ENCODE measurements at places on chromosomes 3 and 15.

GRCh38 chr3:112774293-112774926 lies 72.3 kb downstream of the CD200R1L start:
- no peak for DNase-seq

GRCh38 chr3:9914559-9915253 lies 2.2 kb upstream of the IL17RC start:
- DNase-seq: no peak

- DNase-seq: no peak
Measured at GRCh38 chr15:93171476-93171875, 82.5 kb upstream of the RGMA start.

DNA sequence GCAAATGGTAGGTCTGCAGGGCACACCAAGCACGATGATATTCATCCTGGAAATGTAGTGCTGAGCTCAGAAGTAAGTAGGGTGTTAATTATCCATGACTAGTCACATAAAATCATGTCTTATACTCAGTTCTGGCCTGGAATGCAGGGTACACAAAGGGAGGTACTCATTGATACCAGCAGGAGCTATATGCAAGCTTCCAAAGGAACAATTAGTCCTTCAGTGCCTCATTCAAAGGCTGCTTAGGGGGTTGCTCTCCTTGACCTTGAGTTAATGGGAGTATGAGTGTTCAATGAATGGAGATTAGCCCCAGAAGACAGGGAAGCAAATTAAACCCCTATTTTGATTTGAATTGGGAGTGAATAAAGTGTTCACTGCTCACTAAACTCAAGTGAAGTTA lies 38.3 kb downstream of the CNTN6 start:
- no peak for DNase-seq

DNA sequence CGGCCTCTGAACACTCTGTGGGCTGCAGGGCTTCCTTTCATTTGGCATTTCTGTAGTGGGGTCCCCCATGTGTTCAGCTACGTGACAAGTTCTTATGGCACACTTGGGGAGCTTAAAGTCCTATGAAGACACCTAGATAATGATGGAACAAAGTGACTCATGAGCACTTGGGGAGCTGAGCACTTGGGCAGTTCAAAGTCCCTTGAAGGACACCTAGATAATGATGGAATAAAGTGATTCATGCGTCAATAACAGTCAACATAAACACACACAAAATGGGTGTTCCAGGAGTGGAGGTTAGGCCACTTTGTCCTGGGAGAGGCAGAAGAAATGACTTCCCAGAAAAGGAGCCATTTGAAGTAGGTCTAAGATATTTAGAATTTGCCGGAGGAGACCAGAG lies 66.6 kb downstream of the LDHAL6B start:
- DNase-seq: no peak

DNA sequence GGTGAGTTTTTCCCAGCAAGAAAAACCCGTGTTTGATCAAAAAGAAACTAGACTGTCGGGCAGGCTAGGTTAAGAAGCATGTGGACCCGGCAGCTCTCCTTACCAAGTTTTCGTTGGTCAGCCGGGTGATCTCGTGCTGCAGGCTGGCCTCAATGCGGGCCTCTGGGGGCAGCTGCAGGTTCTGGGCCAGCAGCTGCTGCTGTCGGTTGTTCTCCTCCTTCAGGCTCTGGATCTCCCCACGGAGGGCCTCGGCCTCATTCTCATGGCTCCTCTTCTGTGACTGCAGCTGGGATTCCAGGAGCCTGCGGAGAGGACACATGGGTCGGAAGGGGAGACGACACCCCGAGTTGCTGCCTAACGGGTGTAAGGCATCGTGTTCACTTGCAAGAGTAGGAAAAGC lies 44.5 kb upstream of the MYO5C start:
- no peak for DNase-seq

- no peak for DNase-seq
Measured at GRCh38 chr3:34780973-34781372, 858.4 kb upstream of the ARPP21 start.

GRCh38 chr3:175502155-175502554 lies 643.0 kb downstream of the NAALADL2 start:
- no peak for DNase-seq

GRCh38 chr3:71776538-71776937 lies 8.4 kb downstream of the PROK2 start:
- no peak for DNase-seq

- no peak for DNase-seq
Measured at GRCh38 chr3:73733746-73734145, 109.0 kb upstream of the PDZRN3 start.

DNA sequence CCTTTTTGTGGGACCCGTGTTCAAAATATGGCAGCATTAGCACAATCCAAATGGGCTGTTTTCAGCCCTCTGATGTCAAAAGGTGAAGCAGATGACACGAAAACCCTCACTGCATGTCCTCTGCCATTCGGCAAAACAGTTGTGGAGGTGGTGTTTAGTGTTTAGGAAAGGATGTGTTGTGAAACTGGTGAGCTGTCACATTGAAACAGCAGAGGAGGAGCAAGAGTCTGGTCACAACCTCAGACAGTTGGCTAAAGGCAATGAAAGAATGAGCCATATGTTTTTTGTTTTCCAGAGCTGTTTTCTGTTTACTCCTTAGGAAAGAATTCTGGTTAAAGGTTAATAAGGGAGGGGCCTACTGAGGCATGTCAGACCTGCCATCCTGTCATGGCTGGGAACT lies 140.7 kb downstream of the VPS8 start:
- DNase-seq: no peak

GRCh38 chr3:21502656-21503055 lies 248.4 kb downstream of the ZNF385D start:
- DNase-seq: no peak

DNA sequence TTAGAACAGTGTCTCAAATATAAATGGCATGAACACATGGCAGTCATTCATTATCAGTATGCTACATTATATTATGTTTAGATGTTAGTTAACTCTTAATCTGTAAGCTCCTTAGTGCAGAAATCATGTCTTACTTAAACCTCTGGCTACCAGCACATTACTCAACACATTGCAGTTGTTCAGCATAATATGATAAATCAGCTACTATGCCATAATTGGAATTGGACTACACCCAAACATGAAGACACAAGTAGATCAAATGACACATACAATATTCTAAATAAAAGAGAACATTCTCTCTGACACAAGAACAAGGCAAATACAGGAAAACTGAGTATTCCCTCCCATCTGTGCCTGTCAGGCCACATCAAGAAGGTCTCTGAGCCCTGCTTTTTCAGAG lies 116.1 kb downstream of the PCCB start:
- no peak for DNase-seq

- no peak for DNase-seq
Measured at GRCh38 chr15:39340903-39341645, 239.8 kb upstream of the THBS1 start.

- DNase-seq: peak; percentile 11
Measured at GRCh38 chr15:92468991-92469390, 75.3 kb downstream of the ST8SIA2 start.

DNA sequence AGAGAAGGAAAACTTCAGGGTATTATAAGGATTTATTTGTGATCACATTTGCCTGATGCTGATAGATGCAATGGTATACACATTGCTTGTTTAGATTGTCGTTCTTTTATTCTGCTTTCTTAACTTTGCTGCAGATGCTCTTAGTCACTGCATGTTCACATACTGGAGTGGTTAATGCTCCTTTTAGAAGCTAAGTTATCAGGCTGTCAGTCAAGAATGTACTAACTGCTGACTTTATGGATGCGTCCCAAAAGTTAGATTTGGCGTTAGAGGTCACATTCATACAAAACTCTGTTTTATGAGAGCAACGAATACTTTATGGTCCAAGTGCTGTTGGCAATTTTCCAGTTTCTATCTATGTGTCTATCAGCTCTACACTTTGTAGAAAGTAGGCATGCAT lies 160.7 kb downstream of the BBX start:
- no peak for DNase-seq

DNA sequence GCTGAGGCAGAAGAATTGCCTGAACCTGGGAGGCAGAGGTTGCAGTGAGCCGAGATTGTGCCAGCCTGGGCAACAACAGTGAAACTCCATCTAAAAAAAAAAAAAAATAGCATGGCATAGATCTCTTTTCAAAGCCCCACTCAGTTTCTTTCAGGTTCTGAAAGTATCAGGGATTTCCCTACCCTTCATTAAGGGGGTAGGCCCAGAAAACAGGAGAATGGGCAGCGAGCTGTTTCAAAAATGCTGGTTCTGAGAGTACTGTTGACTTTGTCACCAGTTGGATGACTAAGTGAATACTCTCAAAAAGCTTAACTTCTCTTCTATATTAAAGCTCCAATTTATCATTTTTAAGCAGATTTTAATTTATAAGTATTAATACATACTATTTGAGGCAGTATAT lies 72.8 kb downstream of the ARHGAP31 start:
- DNase-seq: no peak

GRCh38 chr15:50106457-50106856 lies 12.6 kb downstream of the ATP8B4 start:
- no peak for DNase-seq

DNA sequence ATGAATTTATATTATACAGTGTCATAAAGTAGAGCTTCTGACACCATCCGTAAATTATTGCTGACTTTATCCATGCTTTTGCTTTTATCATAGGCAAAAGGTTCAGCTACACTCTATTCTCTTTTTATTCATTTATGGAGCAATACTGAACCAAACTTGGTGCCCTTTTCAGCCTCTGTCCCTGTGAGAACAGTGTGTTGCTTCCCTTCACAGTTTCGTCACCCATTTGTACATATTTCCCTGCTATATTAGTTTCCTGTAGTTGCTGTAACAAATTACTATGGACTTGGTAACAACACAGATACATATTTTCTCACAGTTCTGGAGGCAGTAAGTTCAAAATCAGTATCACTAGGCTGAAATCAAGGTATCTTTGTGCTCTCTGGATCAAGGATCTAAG lies 2.8 kb upstream of the RPL24 start:
- DNase-seq: no peak

GRCh38 chr15:66389098-66389858 lies 2.6 kb downstream of the MAP2K1 start:
- no peak for DNase-seq

DNA sequence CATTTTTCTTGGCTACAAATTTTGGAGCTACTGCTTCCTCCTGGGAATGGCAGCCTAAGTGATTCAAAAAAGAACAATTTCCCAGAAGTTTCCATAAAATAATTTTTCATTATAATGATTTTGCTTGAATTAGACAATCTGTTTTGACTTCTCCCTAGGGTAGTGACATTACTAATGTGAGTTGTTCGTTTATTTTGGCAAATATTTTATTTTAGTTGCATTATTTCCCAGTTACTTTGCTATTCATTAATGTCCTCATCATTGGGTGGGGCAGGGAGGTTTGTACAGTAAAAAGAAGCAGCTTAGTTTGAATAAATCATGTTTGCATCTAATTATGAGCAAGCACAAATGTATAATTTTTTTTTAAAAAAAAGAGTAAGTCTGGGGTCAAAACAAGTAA lies 686.6 kb downstream of the ROBO2 start:
- no peak for DNase-seq

DNA sequence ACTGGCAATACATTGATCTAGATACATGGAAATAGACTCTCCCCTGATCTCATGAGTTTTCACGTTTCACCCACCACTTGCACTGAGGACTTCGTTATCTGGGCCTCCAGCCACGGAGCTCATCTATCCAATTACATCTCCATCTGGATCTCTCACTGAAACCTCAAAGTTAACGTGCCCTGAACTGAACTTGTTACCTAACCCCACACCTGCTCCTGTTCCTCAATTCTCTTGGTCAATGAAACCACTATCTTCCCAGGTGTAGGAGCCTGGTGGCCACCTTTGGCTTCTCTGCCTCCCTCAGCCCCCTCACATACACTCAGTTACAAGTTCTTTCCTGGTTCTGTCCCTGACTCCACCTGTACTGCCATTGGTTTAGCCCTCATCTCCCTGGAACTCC lies 9.7 kb downstream of the DGKG start:
- no peak for DNase-seq

- no peak for DNase-seq
Measured at GRCh38 chr3:78148986-78149717, 1109.3 kb downstream of the ROBO2 start.

GRCh38 chr3:174321548-174321947 lies 537.6 kb upstream of the NAALADL2 start:
- no peak for DNase-seq

GRCh38 chr15:73283366-73283962 lies 85.3 kb downstream of the HCN4 start:
- DNase-seq: no peak

- no peak for DNase-seq
Measured at GRCh38 chr3:188099907-188100306, 54.0 kb upstream of the LPP start.

- DNase-seq: no peak
Measured at GRCh38 chr3:156820692-156821080, 5.5 kb upstream of the LEKR1 start.

- DNase-seq: no peak
Measured at GRCh38 chr3:81531846-81532245, 229.6 kb downstream of the GBE1 start.

- no peak for DNase-seq
Measured at GRCh38 chr3:152255290-152255689, 13.4 kb upstream of the MBNL1 start.

GRCh38 chr15:80199869-80200268 lies 47.1 kb downstream of the FAH start:
- DNase-seq: no peak

DNA sequence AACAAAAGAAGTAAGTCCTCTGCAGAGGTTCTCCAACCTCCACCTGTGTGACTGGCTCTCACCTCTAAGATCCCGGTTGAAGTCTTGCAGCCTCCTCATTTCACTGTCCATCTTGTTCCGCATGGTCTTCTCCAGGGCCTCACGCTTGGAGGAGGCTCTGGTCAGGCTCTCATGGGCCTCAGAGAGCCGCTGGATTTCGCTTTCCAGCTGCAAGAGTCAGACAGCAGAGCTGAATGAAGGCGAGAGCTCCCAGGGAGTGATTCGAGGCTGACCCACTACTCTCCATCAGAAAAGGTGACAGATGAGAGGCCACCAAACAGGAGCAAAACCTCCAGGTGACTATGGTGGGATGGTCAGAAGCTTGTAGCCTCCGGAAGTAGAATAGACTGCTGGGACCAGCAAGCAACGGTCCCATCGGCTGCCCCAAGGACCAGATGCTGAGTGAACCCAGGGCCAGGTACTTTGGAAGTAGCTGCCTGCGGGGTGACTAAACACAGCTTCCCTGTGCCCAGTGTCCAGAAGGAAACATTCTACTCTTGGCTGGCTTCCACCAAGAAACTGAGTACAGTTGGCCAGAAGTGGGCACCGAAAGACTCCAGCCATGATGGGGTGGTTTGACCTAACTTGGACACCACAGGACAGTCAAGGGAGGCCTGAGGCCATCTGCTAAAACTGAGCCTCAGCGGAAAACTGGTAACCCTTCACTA lies 7.9 kb downstream of the AMOTL2 start:
- no peak for DNase-seq

GRCh38 chr3:155960060-155960459 lies 89.6 kb downstream of the GMPS start:
- no peak for DNase-seq

DNA sequence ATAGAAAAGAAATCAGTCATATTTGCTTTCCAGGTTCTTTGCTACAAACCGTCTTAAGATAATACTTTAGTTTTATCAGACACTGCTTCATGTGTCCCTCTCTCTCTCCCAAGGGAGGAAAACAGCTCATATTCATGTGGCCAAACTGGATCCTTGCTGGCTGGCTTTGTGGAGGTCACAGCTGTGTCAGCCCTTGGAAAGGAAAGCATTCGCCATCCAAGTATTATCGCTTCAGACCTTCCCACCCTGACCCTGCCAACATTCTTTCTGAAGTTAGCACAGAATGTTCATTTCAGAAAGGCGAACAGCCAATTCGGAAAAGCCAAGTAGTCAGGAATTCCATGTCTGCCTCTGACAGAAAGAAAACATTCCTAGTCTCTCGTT lies 213.6 kb downstream of the FEZF2 start:
- no peak for DNase-seq
